ENCODE measurements at places on chromosomes 13 and 19. TPM values are rescaled to one million over a fixed set of nuclear protein-coding genes. Genes with fewer than 3 reads are reported as not detected.

The LILRA1 gene
- total RNA-seq, result 2.1 TPM

The COL5A3 gene
- total RNA-seq, result 10.3 TPM

The ZNF324B gene
- 9.3 TPM for total RNA-seq

The OR10H1 gene
- not detected for total RNA-seq

The RABAC1 gene
- 284 TPM for total RNA-seq
